SK-N-DZ (cell line): ENCODE measurements at places on chromosomes 7 and 10.

GRCh38 chr10:80971461-80971860 is 433.8 kb downstream of the SH2D4B start:
- no peak for DNase-seq

DNA sequence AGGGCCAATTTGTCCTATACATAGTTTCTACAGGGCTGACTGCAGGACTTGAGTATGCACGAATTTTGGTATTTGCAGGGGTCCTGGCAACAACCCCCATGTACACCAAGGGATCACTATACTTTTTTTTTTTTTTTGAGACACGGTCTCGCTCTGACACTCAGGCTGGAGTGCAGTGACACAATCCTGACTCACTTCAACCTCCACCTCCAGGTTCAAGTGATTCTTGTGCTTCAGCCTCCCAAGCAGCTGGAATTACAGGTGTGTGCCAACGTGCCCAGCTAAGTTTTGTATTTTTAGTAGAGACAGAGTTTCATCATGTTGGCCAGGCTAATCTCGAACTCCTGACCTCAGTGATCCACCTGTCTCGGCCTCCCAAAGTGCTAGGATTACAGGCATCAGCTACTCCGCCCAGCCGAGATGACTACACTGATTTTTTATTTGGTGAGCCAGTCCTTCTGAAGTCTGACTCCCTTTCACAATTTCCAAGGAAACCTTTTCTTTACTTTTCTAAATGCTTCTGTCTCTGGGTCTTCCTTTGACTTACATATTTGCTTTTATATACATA is 19.8 kb downstream of the CFAP70 start:
- no peak for DNase-seq

GRCh38 chr10:70827086-70827757 is 11.5 kb downstream of the SGPL1 start:
- no peak for DNase-seq

DNA sequence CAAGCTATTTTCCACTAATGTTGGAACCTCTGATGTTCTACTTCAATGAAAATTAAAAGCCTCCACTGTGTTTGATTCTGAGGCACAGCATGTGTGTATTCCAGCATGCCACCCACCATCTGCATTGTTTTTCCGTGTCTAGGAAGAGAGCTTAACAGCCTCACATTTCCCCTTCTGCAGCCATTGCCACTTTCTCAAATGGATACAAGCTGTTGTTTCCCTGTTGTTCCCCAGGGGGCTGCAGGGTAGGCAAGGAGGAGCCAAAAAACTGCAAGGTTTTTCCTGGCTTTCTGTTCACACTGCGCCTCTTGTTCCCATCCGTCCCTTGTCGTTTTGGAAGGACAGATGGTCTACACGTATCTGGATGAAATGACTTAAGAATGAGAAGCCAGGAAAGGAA is 72.3 kb upstream of the DNAJB12 start:
- no peak for DNase-seq

DNA sequence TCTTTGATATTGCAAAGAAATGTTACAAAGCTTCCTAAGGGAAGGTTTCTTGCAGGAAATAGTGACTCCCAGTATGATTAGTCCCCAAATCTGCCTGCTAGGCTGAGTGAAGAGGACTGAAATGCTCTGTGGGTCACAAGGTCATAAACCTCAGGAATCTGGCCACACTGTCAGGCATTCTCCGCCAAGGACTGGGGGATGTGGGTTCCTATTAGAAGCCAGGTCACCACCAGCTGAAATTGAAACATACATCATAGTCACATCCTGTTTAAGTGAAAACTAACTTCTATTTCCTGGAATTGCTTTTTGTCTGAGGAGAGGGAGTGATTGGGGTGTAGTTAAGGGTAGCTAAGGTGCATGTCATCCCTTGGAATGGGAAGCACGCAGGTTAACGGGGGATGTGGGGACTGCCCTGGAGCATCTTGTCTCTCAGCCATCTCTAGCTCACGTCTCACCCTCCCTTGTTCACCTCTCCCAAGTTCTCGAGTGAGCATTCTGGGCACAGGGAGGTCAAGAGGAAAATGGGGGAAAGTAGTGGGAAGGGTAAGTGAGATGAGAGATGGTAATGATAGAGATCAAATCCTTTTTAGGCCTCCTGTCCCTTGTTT is 12.0 kb upstream of the GSAP start:
- DNase-seq, result no peak

- DNase-seq, result no peak
Measured at GRCh38 chr10:49465736-49466135, 69.8 kb upstream of the DRGX start.

DNA sequence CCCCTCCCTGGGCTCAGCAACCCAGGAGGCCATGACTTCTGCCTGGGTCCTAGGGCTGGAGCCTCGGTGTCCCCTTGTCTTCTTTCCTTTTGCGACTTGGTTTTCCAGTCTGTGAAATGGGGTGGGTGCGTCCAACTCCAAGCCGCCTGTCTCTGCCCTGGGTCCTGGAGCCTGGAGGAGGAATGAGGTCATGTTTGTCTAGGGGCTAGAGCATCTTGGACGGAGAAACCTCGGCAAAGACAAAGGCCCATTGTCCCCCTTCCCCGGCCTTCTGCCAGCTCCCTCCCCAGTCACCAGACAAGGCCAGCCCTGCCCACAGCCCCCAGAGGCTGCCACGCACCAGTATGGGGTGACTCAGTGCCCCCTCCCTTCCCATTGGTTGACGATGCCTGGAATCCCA is 39.8 kb upstream of the ELN start:
- DNase-seq, result no peak
